ENCODE measurements at places on chromosomes 1 and 21.

GRCh38 chr21:21740207-21740606 lies 742.0 kb downstream of the NCAM2 start:
- peak; percentile 78 for DNase-seq

DNA sequence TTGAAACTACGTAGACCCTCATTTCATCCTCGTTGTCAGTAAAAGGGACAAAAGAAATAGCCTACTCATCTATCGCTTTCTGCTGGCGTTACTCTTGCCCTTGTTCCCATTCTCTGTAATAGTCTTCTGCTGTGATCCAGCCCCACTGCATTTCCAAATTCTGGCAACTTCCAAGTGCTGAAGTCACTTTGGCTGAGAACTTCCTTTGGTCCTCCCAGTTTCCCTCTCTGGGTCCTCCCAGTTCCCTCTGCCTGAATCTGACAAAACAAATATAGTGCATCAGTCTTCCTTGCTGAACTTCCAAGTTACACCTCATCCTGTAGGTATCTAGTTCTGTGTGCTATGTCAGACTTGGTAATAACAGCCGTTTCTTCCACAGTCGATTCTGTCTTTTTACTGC lies 47.0 kb upstream of the PLA2G4A start:
- DNase-seq, result no peak

DNA sequence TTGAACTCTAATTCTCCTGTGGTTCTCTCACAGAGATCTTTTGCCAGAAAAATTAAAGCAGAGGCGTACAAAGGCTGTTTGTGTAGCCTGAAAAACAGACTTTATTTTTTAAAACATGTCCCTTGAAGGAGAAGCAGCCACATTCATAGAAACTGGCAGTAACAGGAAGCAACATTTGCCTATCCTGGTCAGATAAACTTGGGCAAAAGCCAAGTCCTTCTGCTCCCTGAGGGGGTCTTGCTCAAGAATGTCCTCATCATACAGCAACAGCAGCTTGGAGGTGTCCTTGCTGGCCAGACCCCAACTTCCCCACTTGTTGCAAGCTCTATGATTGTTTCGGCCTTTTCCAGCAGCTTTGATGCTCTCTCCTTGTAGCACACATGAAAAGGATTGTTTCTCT lies 36.3 kb downstream of the MSTO1 start:
- peak; percentile 48 for DNase-seq

DNA sequence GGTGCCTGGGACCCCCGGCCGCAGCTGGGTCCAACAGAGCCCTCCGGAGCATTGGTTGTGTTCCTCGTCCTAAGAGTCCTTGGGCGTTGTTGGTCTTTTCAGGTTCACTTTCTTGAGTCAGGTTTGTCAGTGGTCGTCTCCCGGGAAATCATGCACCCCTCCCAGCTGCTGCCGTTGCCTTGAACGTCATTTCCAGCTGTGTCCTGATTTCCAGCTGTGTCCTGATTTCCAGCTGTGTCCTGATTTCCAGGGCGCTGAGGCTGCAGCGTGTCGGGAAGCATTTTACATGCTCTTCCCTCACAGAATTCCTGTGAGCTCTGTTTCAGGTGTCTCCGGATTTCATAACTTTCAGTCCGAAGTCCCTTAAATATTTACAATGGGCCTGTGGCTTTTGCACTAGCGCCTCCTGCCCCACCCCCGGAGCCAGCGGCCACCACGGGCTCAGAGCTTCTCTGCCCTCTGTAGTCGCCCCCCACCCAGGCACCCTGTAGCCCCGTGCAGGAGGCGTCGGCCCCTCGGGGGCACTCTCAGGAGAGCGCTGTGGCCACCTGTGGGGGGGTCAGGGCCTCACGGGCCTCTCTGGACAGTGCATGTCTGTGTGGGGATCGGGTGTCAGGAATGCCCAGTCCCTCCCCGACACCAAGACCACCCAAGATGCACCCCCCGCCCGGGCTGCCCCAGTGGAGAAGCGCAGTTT lies 66.7 kb downstream of the COL18A1 start:
- DNase-seq, result no peak

DNA sequence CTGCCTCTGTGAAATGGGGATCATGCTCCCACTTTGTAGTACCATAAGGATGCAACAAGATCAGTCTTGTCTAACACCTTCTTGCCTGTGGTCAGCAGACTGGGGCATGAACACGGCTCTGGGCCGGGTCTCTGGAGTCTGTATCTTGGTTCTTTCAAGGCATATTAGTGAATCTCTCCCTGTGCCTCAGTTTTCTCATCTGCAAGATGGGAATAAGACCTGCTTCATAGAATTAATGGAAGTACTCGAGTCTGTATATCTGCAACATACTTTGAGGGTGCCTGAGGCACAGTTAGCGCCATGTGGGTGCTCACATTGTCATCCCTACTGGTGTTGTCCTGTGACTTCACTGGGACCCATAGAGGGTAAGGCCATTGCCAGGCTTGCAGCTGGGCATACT lies 84.6 kb downstream of the IGSF21 start:
- no peak for DNase-seq

All from EH (cell line).